Activated T-helper 1 cell treated with anti-CD3 and anti-CD28 coated beads, Interleukin-12 subunit alpha, Interleukin-12 subunit beta, Interleukin-2, Interleukin-4 antibody, amounts not matched to agents 30 ng/mL and 10 ng/mL and 1 ng/mL, durations not matched to agents 14 hours and 24 hours and 36 hours (primary cell): ENCODE measurements at places on chromosomes 6 and 20. TPM values are rescaled to one million over a fixed set of nuclear protein-coding genes. Genes with fewer than 3 reads are reported as not detected.

DNA sequence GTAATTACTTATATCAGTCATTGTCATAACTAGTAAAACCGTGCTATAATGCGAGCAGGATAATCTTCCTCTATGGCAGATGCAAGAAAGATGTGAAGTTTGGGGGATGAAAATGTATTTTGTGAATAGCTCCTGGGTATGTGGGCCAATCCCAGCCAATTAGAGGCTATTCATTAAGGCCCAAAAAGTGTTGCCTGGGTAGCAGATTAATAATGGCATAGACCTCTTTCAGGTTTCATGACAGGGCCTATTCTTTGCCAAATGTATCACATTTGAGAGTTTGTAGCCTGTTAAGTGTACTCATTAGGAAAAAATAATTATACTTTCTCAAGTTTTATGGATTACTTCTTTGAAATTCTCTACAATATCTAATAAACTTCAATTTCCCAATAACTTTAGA is 199.2 kb upstream of the POU3F2 start:
- DNase-seq: no peak

DNA sequence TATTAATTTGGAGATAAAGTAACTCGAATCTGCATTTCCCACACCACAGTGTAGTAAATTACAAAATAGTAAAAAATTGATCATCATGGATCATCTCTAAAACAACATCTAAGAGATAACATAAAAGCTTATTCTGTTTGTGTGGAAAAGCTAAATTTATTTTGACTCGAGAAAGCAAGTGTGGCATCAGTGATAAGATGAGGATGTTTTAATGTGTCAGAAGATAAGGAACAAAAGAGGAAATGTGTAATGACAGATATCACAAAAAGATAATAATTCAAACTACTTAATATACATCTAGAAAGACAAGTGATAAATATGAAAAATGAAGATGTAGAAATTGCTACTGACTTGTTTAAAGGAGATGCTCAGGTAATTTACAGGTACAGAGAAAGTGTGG is 74.1 kb downstream of the DNAH8 start:
- DNase-seq: no peak

GRCh38 chr20:137668-138490 is 4.5 kb upstream of the DEFB126 start:
- DNase-seq: no peak

DNA sequence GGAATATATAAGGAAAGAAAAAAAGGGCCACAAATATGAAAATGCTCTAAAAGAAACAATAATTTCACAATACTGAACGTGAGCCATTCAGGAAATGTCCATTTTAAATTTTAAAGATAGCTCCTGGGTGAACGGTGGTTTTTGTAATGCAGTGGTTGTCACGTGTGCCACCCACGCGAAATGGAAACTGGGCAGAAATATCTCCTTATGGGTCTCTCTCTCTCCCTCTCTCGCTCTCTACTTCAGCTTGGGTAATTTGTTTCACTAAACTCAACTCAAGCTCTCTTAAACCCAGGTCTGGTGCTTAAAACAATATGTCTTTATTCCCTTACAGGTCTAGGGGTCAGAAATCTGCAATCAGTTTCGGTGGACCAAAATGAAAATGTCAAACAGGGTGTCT is 150.8 kb downstream of the OR2B2 start:
- DNase-seq: no peak

DNA sequence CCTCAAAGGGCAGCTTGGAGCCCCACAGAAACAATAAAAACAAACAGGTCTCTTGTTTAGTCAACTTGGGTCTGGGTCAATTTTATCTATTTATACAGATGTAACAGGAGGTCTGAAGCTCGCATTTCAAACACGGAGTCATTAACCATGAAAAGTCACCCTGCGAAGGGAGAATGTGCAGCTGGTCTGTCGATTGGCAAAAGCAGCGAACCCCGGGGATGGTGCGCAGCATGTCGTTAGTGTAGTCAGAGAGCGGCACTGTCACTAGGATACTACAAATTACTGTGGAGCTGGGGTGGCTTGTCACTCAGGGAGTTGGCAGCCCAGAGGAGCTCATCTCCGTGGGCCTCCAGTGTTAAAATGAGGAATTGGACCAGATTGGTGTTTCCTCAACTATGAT is 190.4 kb upstream of the ARG1 start:
- DNase-seq: no peak

- no peak for DNase-seq
These were observed 6.2 kb downstream of the KCNK5 start for GRCh38 chr6:39223061-39223460.

DNA sequence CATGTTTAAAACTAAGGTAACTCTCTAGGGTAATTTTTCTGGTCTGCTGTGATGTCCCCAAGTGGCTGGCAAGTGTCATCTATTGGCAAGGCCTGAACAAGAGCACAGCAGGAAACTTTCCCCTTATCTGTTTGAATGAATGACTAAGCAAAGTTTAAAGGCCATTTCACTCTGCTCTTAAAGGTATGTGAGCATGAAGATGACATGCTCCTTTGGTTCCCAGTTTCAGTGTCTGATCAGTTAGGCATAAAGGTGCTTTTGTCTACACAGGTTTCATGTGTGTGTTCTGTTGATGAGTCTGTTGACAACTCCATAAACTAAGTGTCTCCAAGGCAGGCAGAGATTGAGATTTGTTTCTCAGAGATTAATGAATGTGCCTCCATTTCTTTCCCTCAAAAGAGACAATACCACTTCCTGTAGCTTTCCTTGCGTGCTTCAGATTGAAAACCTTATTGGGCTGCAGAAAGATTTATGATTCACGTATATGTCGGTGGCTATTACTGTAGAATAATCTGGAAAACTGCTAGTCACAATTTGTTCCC is 83.9 kb downstream of the MAP3K7 start:
- no peak for DNase-seq

- DNase-seq: no peak
These were observed 385.3 kb downstream of the EPM2A start for GRCh38 chr6:145349950-145350510.

GRCh38 chr6:142518126-142518525 is 216.3 kb downstream of the ADGRG6 start:
- no peak for DNase-seq

DNA sequence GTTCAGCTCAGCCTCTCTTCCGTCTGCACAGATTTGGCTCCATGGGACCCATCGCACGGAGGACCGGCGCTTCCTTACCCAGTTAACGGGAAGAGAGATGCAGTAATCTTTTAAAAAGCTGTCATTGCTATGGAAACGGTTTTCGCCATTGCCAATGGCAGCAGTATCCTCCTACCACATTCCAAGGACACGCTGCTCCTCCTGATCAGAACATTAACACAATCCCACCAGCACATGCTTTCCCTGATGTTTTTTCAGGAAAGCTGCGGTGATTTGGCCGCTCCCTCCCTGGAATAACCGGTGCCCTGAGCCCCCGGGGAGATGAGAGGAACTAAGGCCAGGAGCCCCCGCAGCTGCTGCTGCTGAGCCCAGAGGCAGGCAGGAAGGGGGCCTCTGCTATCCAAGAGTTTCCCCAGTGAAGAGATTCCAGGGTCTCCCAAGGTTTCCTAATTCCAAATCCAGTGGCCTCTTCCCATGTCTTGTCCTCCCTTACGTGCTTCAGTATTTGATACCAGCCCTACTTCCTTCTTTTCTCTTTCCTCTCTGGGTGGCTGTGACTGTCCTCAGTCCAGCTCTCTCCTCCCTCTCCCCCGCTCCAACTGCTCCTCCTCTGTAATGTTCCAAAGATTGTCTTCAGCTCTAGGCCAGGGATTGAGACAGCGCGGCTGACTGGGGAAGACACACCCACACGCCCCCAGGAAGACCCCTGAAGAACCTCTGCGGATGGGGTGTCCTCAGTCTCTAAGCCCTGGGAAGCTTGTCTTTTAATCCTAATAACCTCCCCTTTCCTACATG is 2.6 kb downstream of the BNIP5 start:
- DNase-seq: no peak

DNA sequence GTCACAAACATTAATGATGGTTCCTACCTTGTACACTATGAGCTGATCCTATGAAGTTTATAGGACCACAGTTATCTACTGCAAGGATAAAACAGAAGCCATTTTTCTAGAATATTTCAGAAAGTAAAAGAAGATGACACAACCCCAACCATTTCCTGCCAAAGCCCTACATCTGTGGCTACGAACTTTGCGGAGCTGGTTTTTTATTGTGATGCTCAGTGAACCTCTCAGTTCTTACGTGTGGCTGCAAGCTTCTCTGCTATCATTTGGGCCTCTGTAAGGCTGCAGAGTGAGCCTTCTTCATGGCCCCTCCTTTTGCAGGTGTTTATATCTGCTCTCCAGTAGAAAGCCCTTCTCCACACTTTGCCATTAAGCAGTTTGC is 17.8 kb upstream of the TAGAP start:
- peak; percentile 70 for DNase-seq

DNA sequence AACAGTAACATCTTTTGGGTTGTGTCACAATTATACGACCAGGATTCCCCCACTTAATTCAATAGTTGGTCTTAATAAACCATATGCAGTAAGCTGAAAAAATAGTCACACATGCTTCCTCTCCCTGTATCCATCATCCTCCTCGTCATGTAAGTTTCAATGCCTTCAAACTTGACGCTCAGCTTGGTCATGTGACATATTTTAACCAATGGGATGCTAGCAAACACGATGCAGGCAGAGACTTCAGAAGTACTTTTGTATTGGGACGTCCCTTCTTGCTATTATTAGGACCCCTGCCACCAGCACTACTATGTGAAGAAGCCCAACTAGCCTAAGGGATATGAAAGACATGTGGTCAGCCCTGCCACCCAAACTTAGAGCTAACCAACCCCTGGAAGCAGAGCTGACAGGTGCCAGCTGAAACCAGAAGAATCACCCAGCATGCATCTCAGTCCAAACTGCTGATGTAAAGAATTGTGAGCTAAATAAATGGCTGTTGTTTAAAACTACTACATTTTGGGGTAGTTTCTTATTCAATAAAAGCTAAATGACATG is 49.3 kb downstream of the CGA start:
- no peak for DNase-seq

GRCh38 chr6:27327023-27327738 is 15.1 kb upstream of the POM121L2 start:
- no peak for DNase-seq

DNA sequence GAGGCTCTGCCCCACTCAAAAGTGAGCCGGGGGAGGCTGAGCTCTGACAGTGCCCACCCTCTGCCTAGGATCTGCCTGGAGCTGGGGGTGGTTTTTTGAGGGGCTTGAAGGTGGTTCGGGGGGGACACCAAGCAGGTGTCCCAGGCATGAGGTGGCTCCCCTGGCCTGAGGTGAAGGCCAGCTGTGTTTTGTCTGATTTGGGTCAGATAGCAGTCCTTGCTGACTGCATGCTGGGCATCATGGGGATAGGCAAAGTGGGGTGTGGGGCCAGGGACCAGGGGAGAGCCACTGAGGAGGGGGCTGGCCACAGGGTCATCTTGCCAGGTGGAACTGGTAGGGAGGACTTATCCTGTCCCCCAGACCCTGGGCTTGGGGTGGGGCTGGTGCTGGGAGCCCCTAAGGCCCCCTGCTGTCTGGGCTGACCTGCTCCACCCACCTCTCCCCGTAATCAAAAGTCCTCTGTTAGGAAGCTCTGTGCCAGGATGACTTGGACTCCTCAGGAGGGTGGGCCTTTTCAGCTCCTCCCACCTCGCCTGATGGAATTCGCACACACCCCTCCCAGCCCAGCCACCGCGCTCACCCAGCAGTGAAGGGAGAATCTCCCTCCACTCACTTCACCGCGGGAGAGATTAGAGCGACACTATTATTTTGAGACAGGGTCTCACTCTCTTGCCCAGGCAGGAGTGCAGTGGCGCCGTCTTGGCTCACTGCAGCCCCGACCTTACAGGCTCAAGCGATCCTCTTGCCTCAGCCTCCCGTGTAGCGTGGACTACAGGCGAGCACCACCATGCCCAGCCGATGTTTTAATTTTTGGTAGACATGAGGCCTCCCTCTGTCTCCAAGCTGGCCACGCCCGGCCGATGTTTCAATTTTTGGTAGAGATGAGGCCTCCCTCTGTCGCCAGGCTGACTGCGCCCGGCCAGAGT is 1.5 kb upstream of the COL9A3 start:
- no peak for DNase-seq

GRCh38 chr6:163412341-163412740 is 2.2 kb upstream of the QKI start:
- DNase-seq: no peak

DNA sequence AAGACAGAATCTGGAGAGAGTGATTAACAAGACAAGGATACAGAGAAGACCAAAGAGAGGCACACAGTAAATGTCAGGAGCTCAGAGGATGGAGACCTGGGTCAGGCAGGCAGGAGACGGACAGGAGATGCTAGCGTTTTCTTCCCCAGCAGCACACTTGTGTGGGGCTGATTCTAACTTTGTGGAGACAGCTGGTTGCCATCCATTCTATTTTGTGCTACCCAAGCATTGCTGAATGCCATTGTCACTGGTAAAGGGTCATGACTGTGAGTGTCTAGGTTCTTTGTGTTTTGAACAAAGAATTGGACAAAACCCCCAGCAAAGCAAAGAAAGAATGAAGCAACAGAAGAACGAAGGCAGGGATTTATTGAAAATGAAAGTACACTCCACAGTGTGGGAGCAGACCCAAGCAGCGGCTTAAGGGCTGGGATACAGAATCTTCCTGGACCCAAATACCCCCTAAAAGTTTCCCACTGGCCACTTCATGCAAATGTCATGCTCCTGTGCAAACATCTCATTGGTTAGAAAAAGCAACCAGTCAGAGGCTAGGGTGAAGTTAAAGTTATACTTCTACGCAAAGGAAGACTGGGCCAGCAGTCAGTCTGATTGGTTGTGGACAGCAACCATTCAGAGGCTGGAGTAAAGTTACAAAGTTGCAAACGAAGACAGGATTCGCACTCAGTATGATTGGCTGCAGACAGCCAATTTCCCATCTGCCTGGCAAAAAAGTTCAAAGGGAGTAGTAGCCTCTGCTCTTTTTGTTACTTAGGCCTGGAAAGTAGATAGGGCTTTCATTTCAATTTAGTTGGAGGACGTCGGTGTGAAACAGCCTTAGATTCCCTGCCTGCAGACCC is 17.5 kb downstream of the PTK7 start:
- DNase-seq: no peak

DNA sequence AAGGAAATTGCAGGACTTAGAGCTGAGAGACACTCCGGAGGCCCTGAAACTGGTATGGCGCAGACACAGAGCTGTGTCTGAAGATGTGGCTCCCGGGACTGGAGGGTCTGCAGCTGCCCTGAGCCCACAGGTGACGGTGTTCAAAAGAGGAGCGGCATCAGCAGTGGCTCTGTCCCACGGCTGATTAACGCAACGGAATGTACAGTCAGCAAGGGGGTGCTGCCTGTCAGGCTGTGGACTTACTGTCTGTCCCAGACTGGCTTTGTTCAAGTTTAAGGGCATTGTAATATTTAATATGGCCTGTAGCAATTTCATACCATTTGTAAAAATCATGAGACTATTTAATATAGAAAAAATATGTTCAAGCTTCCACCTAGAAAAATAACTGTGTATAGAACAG is 228.0 kb upstream of the TAB2 start:
- no peak for DNase-seq

Gene SULF2
- 0.52 and 0.66 TPM in 2 replicates for total RNA-seq

Gene NKX2-2
- total RNA-seq: not detected in 2 replicates

Gene STMND1
- not detected in 2 replicates for total RNA-seq

Gene TASP1
- 13.8 and 14.8 TPM in 2 replicates for total RNA-seq

Gene GRIK2
- total RNA-seq: not detected in 2 replicates

Gene COL9A3
- total RNA-seq: not detected in 2 replicates

Gene CST5
- total RNA-seq: not detected in 2 replicates

Gene PRND
- total RNA-seq: not detected in 2 replicates

Gene CDSN
- total RNA-seq: not detected in 2 replicates

Gene NDUFAF4
- total RNA-seq: 73.4 and 74.1 TPM in 2 replicates

Gene EFCAB8
- 0.05 and 0.39 TPM in 2 replicates for total RNA-seq

Gene MOG
- not detected in 2 replicates for total RNA-seq

Gene ZNF133
- total RNA-seq: 7.6 and 7.8 TPM in 2 replicates

Gene MAS1
- total RNA-seq: not detected in 2 replicates

Gene FOXQ1
- total RNA-seq: not detected in 2 replicates

Gene MYMX
- not detected in 2 replicates for total RNA-seq

Gene HAO1
- total RNA-seq: not detected in 2 replicates
